ENCODE measurements at places on chromosomes 7 and 10. TPM values are rescaled to one million over a fixed set of nuclear protein-coding genes. Genes with fewer than 3 reads are reported as not detected.

DNA sequence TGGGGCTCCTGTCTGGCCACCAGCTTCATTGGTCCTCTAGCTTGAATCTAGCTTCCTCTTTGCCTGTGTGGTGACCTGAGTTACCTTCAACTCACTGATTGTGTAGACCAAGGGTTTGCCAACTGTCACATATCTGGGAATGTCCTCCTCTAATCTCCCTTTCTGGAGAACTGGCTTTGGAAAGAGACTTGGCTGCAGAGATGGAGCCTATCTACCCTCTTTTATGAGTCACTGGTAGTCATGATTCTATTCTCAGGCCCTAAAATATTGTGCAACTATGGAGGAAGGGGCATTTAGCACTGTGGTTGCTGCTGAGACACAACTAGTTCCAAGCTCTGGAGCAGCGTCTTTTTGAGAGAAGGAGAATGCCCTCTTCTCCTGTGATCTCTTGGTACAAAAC lies 691.3 kb downstream of the KCNMA1 start:
- H3K4me1 ChIP-seq = no peaks in the 10 kb centered on the region
- no peaks in the 10 kb centered on the region for H3K36me3 ChIP-seq
- no peak overlapping the region for H3K27ac ChIP-seq
- 0 out of 2 replicates have a peak, but pooled peaks cover 2% of the 10 kb centered on the region for H3K27me3 ChIP-seq

- no peaks in the 10 kb centered on the region for H3K36me3 ChIP-seq
- H3K27ac ChIP-seq = no peak overlapping the region
- H3K4me3 ChIP-seq = no peak overlapping the region
- no peak for DNase-seq
- H3K4me1 ChIP-seq = no peaks in the 10 kb centered on the region
- H3K27me3 ChIP-seq = no peaks in the 10 kb centered on the region
Observed at GRCh38 chr10:87827681-87828080, 9.7 kb upstream of the ATAD1 start.

DNA sequence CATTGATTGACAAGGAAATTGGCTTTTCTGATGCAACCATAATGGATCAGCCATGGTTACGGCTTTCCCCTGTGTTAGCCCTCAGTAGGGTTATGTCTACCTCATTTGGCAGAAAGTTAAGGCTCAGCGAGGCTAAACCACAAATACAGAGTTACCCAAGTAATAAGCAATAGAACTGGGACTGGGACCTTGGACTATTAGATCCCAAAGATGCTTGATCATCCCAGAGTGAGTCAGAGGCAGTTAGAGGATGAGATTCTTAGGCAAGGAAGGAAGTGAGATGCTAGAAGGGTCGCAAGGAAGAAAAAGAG lies 401.4 kb downstream of the TNS3 start:
- DNase-seq = no peak
- H3K27me3 ChIP-seq = 0 out of 2 replicates have a peak, but pooled peaks cover 5% of the 10 kb centered on the region
- no peaks in the 10 kb centered on the region for H3K4me1 ChIP-seq
- no peak overlapping the region for H3K4me3 ChIP-seq
- no peak overlapping the region for H3K27ac ChIP-seq
- no peaks in the 10 kb centered on the region for H3K36me3 ChIP-seq

DNA sequence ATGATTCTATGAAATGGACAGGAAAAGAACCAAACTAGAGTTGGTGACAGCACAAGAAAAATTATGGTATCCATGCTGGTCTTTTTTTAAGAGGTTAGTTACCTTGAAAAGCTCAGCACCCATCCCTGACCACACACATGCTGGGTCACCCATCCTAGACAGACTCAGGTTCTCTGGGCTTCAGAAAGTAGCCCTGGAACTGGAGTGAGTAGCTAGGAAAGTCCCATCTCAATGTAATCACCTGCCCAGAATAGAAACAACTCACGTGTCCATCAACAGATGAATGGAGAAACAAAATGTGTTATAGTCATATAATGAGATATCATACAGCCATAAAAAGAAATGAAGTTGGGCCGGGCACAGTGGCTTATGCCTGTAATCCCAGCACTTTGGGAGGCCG lies 37.0 kb downstream of the GSDME start:
- DNase-seq = no peak
- H3K4me1 ChIP-seq = peaks cover 12% of the 10 kb centered on the region

DNA sequence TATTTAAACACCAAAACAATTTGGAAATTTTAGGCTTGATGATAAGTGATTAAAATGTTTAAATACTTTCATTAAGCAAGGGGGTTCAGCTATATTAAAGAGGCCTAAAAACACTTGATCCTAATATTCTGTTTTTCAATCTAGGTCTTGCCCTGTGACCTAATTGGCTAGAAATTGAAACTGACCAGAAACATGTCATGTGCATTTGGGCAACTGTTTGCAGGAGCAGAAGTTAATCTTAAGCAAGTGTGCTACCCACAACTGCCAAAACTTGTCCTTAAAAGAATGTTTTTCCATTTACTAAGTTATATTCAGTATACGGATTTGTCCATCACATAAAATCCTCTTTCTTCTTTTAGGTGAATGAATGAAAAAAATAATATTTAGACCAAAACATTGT lies 167.3 kb downstream of the PPP1R3A start:
- no peak overlapping the region for H3K27ac ChIP-seq
- no peak overlapping the region for H3K4me3 ChIP-seq
- no peak for DNase-seq
- no peaks in the 10 kb centered on the region for H3K27me3 ChIP-seq
- H3K4me1 ChIP-seq = no peaks in the 10 kb centered on the region

DNA sequence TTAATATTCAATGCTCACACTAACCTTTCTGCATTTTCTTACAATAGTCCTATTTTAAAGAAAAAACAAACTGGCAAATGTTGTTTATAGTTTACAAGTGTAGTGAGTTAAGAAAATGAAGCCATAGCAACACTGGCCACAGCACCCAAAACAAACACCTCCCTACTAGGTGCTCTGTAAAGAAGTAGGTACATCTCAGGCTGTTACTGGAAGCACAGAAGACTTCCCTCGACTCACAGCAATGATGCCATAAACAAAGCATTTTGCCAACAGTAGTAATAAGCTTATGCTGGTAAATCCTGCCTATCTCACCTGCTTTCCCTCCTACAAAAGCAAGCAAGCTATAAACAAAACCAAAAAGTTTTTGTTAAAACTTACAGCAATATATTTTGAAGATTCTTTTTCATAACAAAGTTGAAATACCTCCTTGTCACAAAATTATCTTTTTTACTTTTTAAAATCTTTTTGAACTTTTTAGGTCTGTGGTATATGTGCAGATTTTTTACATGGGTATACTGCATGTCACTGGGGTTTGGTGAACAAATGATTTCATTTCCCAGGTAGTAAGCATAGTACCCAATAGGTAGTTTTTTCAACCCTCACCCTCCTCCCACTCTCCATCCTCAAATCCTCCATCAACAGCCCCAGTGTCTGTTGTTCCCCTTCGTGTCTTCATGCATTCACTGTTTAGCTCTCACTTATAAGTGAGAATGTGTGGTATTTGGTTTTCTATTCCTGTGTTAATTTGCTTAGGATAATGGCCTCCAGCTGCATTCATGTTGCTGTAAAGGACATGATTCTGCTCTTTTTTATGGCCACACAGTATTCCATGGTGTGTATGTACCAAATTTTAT lies 28.4 kb downstream of the COA1 start:
- no peak for DNase-seq
- H3K4me1 ChIP-seq = peaks cover 23% of the 10 kb centered on the region
- H3K36me3 ChIP-seq = peaks cover 10% of the 10 kb centered on the region
- H3K4me3 ChIP-seq = no peak overlapping the region
- no peaks in the 10 kb centered on the region for H3K27me3 ChIP-seq

DNA sequence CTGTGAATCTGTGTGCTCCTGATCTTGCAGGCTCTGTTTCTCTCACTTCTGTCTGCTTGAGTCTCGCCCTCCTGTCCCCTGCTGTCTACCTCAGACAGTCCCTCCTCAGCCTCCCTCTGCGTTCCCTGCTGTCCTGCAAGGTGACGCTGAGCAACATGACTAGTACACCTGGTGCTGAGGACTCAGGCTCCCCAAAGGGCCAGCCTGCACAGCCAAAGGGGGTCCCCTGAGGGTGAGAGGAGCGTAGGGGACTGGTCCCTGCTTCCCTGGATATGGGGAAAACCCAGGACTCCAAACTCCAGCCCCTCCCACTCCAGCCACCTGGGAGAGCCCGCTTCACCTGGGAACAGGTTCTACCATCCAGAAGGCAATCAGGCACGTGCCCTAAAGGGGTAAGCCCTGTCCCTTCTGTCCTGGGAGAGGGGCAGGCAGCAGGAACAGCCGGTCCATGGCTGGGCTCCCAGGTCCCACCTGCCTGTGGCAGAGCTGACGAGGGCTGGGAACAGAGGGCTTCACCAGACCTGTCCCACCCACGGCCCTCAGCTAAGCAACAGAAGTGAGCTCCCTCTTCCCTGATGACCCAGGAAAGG lies 156.5 kb downstream of the UBE2H start:
- no peaks in the 10 kb centered on the region for H3K36me3 ChIP-seq
- no peaks in the 10 kb centered on the region for H3K27me3 ChIP-seq
- no peaks in the 10 kb centered on the region for H3K4me1 ChIP-seq
- DNase-seq = no peak

DNA sequence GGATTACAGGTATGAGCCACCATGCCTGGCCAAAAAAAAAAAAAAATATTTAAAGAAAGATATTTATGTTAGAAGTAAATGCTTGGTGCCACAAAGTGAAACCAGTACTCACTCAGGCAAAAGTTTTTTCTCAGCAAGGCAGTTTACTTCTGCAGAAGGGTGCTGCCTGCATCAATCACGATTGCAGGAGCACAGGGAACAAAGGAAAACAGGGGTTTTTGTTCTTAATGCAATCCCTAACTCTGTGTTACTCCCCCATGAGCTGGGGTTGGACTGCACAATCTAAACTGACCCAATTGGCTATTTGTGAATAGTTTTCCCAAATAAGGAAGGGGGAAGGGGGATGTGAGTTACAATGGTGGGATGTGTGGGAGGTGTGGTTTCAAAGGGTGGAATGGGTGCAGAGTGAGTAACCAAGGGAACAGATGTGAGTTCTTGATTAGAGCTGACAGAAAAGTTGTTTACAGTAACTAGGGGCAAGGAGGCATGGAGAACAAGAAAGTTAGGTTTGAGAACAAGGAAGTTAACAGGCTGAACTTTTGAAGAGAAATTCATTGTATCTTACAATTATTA lies 255.4 kb downstream of the TYW1 start:
- H3K4me1 ChIP-seq = no peaks in the 10 kb centered on the region
- no peak for DNase-seq
- no peak overlapping the region for H3K27ac ChIP-seq

DNA sequence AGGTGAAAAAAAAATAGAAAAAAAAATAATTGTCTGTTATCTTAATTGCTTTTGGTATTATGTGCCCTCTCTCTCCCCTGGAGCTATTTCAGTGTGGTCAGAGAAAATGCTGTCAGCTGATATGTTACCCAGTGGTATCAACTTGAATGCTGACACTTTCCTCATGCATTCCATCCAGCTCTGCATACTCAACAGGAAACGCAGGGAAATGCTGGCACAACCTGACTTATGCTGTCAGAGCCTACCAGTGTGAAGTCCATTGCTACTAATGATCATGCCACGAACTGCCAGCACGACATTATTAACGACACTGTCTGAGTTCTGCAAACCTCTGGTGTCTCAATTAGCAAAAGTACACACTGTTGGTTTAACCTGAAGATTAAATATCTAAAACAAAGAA lies 182.8 kb downstream of the ZWINT start:
- H3K4me1 ChIP-seq = no peaks in the 10 kb centered on the region
- H3K36me3 ChIP-seq = no peaks in the 10 kb centered on the region
- H3K27me3 ChIP-seq = 0 out of 2 replicates have a peak, but pooled peaks cover 3% of the 10 kb centered on the region
- DNase-seq = peak; percentile 11
- H3K4me3 ChIP-seq = no peak overlapping the region

DNA sequence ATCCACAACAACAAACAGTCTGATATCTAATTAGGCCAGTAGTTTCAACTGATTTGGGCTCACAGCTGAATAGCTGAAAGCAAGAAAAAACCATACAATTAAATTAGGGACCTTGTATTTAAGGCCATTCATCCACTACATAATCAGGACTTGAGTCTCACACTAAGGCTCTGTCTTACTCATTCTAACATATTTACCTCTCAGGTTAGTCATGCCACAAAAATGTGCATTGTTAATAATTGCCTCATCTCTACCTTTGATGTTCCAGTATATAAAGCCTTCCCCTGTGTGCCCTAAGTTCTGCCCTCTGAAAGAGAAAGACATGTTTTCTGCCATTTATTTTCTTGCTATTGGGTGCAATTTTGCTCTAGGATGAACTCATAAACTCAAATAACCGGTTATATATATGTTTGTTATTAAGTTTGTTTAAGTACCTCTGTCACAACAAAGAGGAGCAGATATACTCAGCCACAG lies 5.3 kb upstream of the C1GALT1 start:
- peak overlapping the region; percentile 91 for H3K27ac ChIP-seq
- no peaks in the 10 kb centered on the region for H3K36me3 ChIP-seq
- peaks cover 42% of the 10 kb centered on the region for H3K4me1 ChIP-seq
- H3K4me3 ChIP-seq = peak overlapping the region; percentile 52
- peak; percentile 98 for DNase-seq

DNA sequence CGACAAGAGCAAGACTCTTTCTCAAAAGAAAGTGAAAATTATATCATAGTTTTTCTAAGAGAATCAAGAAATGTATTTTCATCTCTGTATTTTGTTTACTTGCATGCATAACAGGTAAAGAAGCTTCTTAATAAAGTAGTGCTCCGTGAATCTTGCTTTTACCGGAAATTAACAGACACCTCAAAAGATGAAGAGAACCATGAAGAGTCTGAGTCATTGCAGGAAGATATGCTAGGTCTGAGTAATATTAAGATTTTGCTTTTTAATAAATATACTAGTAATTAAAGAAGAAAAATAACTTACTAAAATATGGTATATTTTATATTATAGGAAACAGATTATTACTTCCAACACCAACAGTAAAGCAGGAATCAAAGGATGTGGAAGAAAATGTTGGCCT lies 39.5 kb upstream of the STOX1 start:
- H3K27me3 ChIP-seq = no peaks in the 10 kb centered on the region
- peaks cover 57% of the 10 kb centered on the region for H3K36me3 ChIP-seq
- H3K4me1 ChIP-seq = no peaks in the 10 kb centered on the region
- DNase-seq = no peak
- no peak overlapping the region for H3K4me3 ChIP-seq

LOXL4 gene
- total RNA-seq = 7.8 TPM

NKX6-2 gene
- total RNA-seq = not detected

SH2D4B gene
- not detected for total RNA-seq

PRF1 gene
- not detected for total RNA-seq

DDX50 gene
- total RNA-seq = 41.4 TPM

COL17A1 gene
- 1.6 TPM for total RNA-seq

MSMB gene
- total RNA-seq = not detected

CALHM1 gene
- not detected for total RNA-seq

HNRNPA2B1 gene
- total RNA-seq = 457 TPM

Data from PC-3 (cell line).